ENCODE measurements at places on chromosomes 16 and 17. TPM values are rescaled to one million over a fixed set of nuclear protein-coding genes. Genes with fewer than 3 reads are reported as not detected.

Gene CMTM1
- 7.0 TPM for polyA plus RNA-seq

DNA sequence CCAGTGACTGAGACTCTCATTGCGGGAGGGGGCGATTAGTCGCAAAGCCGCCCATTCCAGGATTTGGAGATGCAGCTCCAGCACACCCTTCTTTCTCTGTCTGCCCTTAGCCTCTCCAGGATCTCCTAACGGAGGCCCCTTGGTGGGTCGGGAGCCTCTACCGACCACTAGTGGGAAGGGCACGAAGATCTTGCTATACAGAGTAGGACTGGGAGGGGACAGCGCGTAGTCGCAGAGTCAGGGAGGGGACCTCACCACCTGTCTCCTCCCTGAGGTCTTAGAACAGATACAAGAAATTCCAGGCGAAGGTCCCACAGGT lies 588 bp upstream of the SMTNL2 start:
- no peak for DNase-seq

- no peak for DNase-seq
Observed at GRCh38 chr17:59845595-59846393, 46.9 kb downstream of the TUBD1 start.

- peak; percentile 74 for DNase-seq
Observed at GRCh38 chr16:78122774-78123315, 23.4 kb downstream of the WWOX start.

GRCh38 chr17:4309897-4310296 lies 46.1 kb upstream of the ANKFY1 start:
- no peak for DNase-seq

GRCh38 chr16:84360170-84360569 lies 8.2 kb upstream of the ATP2C2 start:
- no peak for DNase-seq

- DNase-seq = no peak
Observed at GRCh38 chr16:79380995-79381602, 219.4 kb downstream of the MAF start.

Data from left kidney (tissue), 8 donors.